Mesothelial cell of epicardium (in vitro differentiated cells): ENCODE measurements at places on chromosomes 3 and 15.

DNA sequence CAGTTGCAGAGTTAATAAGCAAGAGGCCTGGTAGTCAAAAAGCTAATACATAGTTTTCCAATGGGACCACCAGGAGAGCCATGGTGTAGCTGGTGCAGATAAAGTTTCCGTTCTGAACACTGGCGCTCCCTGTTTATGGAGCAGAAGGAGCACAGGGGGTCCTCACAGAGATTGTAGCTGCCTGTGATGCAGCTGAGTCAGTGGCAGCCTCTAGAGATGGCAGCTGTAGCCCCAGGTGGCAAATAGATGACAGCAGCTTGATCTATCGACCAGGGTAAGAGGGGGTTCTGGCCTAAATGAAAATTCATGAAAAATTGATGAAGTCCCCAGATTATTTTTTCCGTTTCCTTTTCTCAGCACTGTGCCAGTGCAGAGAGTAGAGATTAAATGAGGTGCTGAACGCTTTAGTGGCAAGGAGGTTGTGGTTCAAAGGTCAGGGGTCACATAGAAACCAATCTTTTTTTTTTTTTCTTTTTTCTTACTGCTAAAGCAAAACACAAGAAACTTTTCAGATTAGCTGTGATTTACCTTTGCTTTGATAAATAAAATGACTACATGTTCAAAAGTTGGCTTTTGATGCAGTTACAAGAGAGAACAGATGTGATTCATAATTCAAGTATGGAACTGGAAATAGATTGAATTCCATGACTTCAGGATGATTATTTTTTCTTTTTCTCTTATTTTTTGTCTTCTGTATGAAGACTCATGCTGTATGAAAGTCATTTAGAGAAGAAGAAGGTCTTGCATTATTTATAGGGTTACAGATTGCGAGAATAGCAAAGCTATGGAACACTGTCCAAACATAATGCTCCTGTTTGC is 63.3 kb downstream of the ROBO2 start:
- DNase-seq = no peak

DNA sequence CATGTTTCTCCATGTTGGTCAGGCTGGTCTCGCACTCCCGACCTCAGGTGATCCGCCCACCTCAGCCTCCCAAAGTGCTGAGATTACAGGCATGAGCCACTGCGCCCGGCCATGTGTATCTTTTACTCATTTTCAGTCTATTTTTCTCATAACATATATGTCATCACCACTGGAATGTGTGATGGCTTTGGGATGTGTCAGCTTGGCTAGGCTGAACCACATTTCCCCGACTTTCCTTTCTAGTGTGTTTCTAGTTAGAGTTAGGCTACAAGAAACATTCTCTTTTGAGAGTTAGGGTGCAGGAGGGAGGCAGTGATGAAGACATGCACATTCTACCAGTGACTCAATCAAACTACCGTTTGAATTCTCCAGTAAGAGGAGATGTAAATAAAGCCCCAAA is 444.9 kb upstream of the THBS1 start:
- no peak for DNase-seq

DNA sequence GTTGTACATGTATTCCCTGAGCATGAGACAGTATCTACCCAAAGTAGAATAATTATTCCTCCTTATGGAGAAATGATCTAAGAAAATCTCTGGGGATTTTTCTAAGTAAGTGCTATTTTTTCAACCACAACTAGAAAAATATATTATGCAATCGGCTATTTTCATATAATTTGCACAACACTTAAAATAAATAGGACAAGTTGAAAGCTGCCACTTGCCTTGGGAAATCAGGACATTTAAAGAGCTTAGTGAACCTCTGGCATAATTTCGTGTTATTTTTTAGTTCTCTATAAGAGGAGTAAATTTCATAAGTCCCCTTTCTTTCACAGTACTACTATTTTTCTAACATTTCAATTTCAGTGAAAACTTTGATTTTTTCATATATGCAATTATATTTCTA is 672.1 kb downstream of the OTOL1 start:
- no peak for DNase-seq

DNA sequence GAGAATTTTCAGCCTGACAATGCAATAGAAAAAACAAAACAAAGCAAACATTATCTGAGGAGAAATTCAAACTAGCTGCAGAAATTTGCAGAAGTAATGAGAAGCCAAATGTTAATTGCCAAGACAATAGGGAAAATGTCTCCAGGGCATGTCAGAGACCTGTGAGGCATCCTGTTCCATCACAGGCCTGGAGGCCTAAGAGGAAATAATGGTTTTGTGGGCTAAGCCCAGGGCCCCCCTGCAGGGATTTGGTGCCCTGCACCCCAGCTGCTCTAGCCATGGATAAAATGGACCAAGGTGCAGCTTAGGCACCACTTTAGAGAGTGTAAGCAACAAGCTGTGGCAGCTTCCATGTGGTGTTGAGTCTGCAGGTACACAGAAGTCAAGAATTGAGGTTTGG is 401.2 kb upstream of the NECTIN3 start:
- DNase-seq = no peak

- no peak for DNase-seq
Observed at GRCh38 chr3:182921665-182922355, 58.5 kb downstream of the DCUN1D1 start.

DNA sequence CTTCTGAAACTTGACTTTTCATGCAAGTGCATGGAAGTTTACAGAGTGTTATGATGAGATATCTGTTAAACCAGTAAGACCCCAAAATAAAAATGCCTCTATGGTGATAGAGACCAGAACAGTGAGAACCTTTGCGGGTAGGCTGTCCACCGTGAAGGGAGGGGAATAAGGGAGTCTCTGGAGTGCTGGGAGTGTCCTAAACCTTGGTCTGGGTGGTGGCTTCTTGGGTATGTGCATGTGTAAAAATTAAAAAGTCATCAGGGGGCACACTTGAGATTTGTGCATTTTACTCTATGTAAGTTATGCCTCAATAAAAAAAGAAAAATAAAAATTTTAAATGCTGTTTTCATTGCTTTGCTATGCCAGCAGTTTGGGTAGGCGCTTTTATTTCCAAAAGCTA is 38.2 kb upstream of the BNC1 start:
- DNase-seq = no peak

- no peak for DNase-seq
Observed at GRCh38 chr3:11498646-11499045, 145.1 kb downstream of the VGLL4 start.
